Fibroblast of skin of left biceps (primary cell): ENCODE measurements at places on chromosomes 6 and 20.
A peak's percentile ranks its signal among the peaks of the same experiment; 100 is the strongest.

GRCh38 chr6:111921103-111921502 lies 47.9 kb upstream of the FYN start:
- no peak for DNase-seq

DNA sequence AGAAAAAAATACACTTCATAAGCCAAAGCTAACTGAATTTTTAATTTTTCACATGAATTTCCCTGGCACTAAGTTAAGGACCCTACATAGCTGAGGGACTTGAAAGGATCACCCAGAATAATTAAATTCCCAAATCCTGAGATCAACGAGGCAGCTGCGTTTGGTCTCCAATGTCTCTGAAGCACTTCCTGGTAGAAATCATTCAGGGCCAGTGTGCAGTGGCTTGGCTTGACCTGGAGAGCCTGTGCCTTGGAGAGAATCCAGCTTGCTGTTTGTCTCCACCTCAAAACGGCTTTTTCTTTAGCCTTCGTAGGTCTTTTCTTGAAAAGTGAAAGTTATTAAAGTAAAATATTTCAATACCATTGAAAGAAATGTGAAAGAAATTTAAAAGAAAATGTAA lies 92.4 kb downstream of the SMOC2 start:
- no peak for DNase-seq

DNA sequence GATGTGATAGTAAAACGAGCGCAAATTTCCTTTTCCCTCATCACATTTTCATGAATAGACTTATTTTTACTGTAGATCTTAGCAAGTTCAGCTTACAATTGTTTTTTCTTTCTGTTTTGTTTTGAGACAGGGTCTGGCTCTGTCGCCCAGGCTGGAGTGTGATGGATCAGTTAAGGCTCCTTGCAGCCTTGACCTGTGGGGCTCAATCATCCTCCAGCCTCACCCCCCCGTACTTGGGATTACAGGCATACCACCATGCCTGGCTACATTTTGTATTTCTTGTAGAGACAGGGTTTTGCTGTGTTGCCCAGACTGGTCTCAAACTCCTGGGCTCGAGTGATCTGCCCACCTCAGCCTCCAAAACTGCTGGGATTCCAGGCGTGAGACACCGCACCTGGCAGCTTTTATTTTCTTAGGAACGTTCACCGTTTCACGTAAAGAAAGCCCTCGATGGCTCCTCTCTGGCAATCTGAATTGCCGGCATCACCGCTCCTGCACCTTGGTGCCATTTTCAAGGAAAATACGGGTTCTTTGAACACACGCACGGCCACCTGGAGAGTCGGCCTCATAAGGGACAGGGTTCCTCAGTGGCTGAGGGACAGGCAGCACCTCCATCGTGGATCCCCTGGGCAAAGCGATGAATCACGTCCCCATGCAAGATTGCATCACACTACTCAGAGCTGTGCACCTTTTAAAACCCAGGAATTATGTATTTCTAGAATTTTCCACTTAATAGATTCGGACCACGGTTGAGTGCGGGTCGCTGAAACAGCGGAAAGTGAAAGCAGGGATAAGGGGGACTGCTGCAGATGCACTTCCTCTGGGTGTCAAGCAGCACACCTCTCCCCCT lies 78.7 kb downstream of the IRF4 start:
- no peak for DNase-seq

- peak; percentile 44 for DNase-seq
Observed at GRCh38 chr6:18412644-18413043, 25.5 kb downstream of the RNF144B start.

- no peak for DNase-seq
Observed at GRCh38 chr6:159797554-159797953, 2.5 kb upstream of the PNLDC1 start.

DNA sequence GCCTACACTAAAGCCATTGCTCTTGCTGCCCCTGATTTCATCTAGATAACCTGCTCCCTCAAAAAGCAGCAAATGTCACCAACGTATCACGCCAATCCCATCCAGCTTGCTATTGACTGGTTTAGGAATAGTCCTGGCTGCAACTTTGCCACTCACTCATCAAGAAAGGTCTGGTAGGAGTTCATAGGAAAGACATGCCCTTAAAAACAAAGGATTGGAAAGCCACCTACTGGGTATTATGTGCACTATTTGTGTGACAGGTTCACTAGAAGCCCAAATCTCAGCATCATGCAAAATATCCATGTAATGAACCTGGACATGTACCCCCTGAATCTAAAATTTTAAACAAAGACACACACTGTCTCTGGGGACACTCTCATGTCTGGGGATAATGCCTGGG lies 170.4 kb upstream of the COL21A1 start:
- no peak for DNase-seq

- peak; percentile 42 for DNase-seq
Observed at GRCh38 chr6:140462453-140463311, 1088.2 kb upstream of the CITED2 start.

GRCh38 chr20:39291301-39291700 lies 329.2 kb downstream of the DHX35 start:
- DNase-seq = peak; percentile 1

DNA sequence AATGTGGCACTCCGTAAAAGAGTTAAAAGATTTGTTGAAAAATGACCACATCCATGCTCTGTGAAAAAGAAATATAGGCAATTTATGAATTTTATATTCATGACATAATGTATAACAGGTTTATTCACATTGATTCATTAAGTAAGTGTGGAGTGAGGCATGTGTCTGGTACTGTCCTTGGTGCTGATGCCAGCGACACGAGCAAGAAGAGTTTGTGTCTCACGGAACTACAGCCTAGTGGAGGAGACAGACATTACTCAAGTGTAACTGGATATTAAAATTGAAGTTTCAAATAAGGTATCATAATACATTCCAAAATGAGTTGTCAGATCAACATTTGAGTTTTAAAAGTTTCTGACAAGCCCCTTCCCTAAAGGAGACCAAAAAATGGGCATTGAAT lies 158.2 kb upstream of the PRND start:
- peak; percentile 47 for DNase-seq

GRCh38 chr6:42389736-42390135 lies 62.0 kb downstream of the TRERF1 start:
- DNase-seq = no peak

- DNase-seq = peak; percentile 67
Observed at GRCh38 chr20:53578492-53579222, 15.0 kb downstream of the ZNF217 start.

DNA sequence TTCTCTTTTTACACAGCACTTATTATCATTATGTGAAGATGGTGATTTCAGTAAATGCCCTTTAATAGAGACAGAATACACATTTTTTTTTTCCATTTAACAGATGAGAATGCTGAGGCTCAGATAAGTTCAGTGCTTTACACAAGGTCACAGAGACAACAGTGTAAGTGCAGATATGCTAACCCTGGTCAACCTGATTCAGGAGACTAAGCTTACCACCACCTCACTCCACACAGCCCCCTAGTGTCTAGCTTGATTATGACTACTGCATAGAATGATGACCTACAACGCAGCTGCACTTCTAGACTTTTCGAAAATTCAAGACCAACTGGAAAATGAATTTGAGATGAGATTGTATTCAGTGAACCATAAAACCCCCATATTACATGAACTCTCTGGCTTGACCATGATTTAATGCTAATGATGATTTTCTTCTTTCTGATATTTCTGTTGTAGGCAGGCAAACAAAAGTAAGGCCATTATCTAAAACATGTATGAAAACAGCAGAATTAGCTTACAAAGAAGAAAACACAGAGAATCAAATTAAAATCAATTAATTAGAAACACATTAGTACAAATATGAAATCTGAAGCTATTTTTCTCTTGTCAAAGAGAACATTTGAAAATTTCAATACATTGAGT lies 212.1 kb upstream of the PHACTR1 start:
- no peak for DNase-seq

DNA sequence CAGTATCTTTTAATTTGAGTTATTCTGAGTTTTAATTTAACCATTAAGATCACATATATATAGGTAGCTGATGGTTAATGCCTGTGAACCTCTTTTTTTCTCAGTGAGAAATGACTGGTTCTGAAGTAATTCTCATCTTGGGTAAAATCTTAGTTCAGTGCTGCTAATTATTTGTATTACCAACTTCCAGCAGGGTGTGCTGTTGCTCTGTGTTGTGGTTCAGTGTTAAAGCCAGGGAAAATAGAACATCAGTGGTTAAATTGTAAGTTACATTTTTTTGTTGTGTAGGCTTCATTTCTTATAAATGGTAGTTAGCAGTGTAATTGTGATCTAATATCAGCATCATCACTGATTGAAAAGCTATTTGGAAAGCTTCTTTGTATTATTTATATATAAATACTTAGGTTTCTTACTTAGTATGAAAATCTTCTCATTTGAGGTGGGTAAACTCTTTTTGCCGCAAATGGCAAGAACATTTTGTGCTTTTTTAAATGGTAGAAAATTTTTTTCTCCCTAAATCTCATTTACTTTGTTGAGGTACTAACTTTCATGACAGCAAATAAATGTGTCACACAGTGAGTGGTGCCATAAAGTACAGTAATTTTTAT lies 43.7 kb downstream of the CDC5L start:
- DNase-seq = peak; percentile 47

- DNase-seq = no peak
Observed at GRCh38 chr6:96542702-96543101, 20.2 kb upstream of the FHL5 start.

DNA sequence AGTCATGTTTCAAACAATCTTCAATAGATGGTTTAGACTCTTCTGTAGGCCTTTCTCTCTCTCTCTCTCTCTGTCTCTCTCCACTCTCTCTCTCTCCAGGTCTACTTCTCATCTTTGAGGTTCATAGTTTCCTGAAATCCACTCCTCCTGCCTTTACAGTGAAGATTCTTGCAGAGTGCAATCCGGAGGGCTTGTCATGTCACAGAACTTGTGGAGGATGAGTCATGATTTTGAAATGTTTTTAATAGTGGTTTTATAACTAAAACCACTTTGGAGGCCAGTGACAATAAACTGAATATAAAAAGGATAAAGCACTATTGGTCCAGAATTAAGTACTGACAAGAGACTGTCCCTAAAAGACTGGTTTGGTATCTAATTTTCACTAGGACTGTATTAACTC lies 156.3 kb downstream of the KIF6 start:
- DNase-seq = peak; percentile 56

DNA sequence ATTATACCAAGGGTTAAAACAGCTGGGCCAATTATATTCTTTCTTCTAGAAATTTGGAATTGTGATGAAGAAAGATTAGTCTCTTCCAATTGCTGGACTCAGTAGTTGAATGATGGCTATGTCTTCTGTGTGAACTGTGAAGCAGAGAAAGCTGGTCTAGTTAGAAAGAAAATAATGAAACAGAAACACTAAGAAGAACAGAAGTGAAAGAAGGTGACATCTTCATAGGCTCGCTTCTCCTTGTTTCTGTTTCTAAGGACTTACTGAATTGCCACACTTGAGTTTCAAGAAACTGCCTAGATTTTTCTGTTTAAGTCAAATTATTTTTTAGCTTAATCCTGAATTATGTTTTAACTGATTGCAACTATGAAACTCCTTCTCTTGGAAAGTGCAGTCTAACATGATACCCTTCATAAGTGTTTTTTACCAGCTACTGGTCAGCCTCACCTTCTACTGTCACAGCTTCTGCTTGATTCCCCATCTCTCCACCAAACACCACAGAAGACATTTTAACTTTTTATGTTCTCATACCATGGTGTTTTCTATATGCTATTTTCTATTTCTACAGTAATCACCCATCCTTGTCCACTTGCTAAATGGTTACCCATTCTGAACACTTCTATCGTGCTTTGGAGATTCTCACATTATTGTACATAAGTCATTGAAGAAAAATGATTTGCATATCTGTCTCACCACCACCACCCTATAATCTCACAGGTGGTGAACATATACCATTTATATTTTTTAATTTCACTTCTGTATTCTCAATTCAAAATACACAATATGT lies 268.8 kb downstream of the GRIK2 start:
- no peak for DNase-seq

DNA sequence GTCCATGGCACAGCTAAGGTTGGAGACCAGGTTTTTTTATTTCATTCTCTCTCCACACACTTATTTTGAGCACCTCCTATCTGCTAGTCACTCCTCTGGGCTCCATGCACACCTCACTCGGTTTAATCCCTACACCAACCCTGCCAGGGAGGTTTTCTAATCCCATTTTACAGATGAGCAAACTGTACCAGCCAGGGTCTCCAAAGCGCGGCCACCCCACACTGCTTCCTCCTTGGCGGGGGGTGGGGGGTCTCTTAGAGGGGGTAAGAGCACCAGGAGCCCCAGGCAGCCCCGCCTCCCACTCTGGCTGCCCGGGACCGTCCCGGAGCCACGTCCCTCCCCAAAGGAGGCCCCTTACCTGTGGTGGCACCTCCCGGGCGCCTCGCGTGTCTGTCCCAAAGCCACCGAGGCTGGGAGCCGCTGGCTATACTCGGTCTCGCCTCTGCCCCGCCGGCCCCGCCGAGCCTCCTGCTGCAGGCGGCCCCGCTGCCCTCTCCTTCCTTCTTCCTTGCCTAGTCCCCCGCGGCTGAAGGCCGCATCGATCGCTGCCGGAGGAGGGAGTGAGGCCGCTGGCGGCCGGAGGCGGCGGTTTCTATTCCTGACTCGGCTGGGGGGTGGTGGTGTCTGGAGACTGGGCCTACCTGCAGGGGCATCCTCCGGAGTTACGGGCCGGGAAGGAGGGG lies at the start of gene KCNS1:
KCNS1 (minus strand) TSS at position 565 of the 683 bp plus-strand sequence. CDS start 1,891 bp downstream, outside the sequence.
- DNase-seq = no peak

DNA sequence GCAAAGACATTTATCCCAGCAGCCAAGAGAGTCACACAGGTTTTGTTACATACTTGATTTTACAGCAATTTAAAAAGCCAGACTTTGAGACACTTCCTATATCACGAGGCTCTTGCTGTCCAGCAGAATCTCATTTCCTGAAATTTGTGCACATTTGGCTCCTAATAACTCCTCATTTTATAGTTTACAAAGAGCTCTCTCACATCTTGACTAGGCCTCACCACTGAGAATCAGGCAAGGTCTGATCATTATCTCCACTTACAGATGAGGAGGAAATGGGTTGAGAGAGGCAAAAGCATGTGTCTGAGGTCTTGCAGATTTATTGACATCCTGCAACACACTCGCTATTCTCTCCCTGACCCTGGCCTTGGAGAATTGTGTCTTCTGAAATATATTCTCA lies 426.8 kb downstream of the MAFB start:
- DNase-seq = no peak

DNA sequence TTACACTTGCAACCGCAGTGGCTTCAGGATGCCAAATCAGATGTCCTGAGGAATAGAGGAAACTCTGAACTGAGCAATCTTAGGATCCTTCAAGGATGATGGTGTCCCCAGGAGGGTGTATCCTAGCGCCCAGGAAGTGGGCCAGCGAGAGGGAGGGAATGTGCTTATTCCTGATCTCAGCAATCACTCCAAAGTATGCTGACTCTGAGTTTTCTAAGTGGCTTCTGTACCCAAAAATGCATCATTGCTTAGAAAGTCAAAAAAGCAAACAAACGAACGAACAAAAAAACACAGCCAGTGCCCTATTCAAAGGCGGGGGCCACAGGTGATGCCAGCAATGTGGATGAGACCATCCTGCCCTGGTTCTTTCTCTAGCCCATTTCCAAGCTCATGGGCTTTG lies 230.6 kb downstream of the NRN1 start:
- no peak for DNase-seq

DNA sequence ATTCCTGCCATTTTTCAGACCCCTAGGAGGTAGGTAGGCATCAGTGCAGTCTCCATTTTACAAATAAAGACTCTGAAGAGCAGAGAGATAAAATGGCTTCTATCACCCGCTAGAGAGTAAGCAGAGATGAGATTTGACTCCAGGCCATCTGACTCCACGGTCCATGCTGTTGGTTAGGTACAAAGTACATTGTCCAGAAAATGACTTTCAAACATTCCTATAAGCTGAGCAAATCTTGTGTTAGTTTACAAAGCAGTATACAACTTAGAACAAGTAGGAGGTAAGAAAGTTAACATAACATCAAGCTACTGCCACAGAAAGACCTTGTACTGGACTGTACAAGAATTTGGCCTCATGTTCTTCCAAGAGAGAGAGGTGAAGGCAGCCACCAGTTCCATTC lies 14.9 kb downstream of the BTN1A1 start:
- no peak for DNase-seq
